Right ventricle myocardium superior (tissue), 1 donor: ENCODE measurements at places on chromosomes 12 and 14. TPM values are rescaled to one million over a fixed set of nuclear protein-coding genes. Genes with fewer than 3 reads are reported as not detected.

RDH16 gene
- total RNA-seq = 0.24 TPM

PKP2 gene
- 400 TPM for total RNA-seq

HPD gene
- 2.7 TPM for total RNA-seq

GPRC5D gene
- total RNA-seq = not detected

ZNF84 gene
- total RNA-seq = 16.9 TPM
